NCI-H1417 treated with DMSO at 0.1 percent for 48 hours (cell line): ENCODE measurements at places on chromosomes 11 and 22.

DNA sequence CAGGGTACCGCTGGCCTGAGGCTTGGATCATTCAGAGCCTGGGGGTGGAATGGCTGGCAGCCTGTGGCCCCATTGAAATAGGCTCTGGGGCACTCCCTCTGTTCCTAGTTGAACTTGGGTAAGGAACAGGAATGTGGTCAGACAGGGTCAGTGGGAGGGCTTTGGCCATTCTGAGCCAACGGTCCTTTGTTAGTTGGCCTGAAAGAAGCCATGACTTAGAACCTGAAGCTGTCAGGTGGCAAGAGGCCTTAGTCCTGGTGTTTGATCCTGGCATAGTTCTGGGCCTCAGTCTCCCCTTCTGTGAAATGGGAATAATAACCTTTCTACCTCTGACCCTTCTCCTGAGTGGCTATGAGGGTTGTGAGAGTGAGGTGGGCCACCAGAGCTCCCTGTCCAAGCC lies 8.3 kb downstream of the PGAP2 start:
- DNase-seq: no peak

- no peak for DNase-seq
These were observed 63.4 kb downstream of the LRP5 start for GRCh38 chr11:68375766-68376165.

- DNase-seq: no peak
These were observed 31.3 kb downstream of the CYTH4 start for GRCh38 chr22:37313376-37314314.

DNA sequence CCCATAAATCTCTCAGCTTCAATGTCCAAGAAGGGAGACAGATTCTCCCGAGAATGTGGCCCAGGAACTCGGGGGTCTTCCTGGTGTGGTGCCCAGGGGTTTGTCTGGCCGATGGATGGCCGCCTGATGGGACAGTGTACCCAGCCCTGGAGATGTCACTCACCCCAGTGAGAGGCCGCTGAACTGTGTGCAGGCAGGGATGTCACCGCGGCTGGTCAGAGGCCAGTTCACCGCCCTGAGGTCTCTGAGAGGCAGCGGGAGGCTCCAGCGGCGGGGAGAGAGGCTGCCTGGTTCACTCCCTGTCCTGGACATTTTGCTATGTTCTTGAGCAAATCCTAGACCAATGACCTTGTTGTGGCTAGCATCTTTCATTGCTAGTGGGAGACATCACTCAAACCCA lies 1349.5 kb downstream of the BRD1 start:
- no peak for DNase-seq

DNA sequence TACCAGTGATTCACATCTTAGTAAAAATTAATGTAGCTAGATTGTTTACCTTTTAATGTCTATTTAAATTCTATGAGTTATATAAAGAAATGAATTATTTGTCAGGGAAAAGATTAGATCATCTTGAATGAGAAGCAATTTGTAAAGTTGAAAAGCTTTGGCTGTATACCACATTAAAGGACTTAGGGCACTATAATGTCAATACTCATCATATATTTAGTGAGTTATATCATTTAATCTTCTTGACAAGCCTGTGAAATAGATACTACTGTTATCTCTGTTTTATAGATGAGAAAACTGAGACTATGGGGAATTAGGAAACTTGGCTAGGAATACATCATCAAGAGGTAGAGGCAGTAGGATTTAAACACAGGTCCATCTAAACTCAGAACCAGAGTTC lies 160.1 kb downstream of the GUCY1A2 start:
- no peak for DNase-seq

- DNase-seq: no peak
These were observed 8.0 kb downstream of the AHNAK start for GRCh38 chr11:62538470-62539237.

- DNase-seq: no peak
These were observed 23.9 kb upstream of the TSPAN18 start for GRCh38 chr11:44702889-44703288.

DNA sequence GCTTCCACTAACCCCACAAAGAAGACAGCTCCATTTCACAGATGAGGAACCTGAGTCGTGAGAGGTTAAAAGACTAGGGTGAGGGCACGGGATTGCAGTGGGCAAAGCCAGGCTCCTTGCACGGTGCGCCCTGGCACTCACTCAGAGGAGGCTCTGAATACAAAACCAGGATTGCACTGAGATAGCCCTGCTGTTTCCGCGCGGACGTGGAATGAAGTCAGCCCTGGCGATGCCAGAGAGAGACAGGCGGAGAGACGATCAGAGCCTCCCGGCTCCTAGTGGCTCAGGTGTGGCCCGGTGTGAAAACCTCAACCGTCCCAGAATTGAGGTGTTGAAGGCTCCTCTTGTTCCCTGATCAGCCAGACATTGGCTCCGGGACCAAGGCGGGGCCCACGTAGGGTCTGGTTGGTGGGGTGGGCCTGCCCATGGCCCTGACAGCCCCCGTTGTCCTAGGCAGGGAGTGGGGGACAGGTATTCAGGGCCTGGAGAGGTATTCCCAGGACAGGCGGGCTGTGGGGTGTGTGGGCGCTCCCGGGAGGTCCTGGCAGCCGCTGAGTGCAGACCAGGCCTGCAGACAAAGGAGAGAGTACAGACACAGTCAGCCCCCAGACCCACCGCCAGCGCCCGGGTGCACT lies 43.1 kb upstream of the LINC01488 start:
- no peak for DNase-seq

- DNase-seq: no peak
These were observed 11.3 kb upstream of the EFCAB6 start for GRCh38 chr22:43823353-43823908.

DNA sequence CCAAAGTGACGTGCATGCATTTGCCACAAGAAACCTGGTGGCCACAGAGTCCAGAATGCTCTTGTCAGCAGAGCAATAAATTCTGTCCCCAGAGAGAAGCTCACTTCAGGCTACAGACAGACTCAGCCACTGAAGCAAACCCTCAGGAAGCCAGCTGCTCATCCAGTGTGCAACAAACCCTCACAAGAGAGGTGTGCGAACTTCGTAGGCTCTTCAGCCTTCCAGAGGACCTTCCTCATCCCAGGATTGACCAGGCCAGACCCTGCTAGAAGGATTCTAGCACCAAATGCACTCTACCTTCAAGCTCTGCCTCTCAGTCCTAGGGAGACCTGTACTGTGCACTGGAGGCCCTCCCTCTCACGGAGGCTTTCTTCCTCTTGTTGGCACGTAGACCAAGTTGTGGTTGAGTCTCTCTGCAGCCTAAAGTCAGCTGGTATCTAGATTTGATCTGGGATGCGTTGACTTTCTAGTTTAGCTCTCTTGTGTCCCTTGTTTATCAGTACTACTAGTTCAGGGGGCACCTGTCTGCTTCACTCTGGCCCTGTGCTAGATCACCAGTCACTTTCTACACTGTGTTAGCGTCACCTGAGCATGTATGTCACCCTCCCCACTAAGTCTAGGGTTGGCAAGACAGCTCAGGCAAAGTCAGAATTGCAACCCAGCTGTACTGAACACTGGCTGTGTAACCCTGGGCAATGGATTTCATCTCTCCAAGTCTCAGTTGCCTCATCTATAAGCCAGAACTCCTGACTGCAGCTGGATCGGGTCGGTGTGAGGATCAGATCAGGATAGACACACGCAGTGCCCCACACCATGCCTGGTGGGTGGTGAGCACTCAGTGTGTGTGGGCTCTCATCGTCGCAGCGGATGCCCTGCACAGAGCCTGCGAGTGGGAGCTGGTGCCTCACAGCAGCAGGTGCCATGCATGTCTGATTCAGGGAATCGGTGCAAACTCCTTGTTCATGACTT lies 22.1 kb upstream of the TMPRSS13 start:
- DNase-seq: no peak

- DNase-seq: no peak
These were observed 21.2 kb downstream of the MS4A4E start for GRCh38 chr11:60221692-60222091.

- no peak for DNase-seq
These were observed 66.4 kb downstream of the CTTN start for GRCh38 chr11:70464509-70465361.

DNA sequence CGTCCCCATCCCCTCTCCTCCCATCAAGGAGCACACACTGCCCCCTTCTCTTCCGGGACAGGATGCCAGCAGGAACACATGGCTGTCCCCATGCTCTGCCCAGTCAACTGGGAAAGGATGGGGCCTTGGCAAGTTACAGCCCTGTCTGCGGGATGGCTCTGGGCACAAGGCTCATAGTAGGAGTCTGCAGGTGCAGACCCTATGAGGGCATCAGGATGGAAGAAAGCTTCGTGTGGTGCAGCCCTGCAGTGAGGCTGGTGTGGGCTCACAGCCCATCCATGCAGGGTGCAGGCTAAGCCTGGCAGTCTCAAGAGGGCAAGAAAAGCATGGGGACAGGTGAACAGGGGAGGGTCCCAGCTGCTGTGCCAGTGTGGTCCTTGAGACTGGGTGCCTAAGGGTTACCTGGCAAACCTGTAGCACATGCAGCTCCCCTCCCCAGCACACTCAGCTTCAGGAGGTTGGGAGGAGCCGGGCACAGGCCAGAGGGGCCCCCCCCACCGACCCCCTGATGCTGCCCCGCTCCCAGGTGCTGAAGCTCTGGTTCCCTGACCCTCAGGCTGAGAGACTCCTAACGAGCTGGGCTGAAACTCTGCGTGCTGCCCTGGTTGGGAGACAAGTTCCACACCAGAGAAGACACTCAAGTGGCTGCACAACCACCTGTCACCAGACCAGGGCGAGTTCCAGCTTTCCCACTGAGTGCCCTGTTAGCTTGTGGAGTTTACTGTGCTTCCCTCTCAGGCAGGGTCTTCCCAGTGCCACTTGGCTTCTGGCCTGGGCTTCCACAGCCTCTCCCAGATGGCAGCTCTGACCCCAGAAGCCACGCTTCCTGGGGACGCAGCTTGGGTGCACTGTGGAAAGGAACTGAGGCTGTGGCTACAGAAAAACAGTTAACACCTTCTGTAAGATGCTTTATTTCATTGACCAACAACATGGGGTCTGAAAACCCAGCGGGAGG lies 3.3 kb upstream of the SCARF2 start:
- DNase-seq: no peak

DNA sequence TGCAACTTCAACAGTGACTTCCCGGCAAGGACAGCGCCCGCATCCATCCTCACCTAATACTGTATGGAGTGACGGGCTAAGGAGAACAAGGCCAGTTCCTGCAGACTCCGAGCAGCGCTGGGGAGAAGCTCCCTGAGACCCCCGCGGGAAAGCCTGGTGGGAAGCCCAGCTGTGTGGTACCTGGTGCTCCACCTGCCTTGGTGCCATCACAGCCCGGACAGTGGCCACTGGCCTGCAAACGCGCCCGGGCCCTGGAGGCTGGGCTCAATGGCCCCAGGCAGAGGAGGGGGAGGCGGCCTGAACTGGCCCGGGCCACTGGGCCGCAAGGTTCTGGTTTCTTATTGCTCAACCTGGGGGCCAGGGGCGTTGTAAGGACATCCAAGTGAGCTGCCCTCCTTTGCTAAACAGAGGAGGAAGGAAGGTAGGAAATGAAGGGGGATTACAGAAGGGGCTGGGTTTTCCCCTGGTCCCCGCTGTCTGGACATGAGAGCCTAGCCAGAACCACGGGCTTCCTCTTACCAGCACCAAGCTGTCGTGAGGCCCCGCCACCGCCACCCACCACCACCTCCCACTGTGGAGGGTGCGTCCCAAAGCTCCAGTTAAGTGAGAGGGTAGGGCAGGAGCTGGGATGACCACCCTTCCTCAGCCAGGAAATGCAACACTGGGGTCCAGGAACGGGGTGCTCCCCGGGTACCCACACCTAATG lies 8.5 kb upstream of the CDC42BPG start:
- DNase-seq: no peak

- DNase-seq: no peak
These were observed 986.9 kb upstream of the CHORDC1 start for GRCh38 chr11:91209751-91210150.

DNA sequence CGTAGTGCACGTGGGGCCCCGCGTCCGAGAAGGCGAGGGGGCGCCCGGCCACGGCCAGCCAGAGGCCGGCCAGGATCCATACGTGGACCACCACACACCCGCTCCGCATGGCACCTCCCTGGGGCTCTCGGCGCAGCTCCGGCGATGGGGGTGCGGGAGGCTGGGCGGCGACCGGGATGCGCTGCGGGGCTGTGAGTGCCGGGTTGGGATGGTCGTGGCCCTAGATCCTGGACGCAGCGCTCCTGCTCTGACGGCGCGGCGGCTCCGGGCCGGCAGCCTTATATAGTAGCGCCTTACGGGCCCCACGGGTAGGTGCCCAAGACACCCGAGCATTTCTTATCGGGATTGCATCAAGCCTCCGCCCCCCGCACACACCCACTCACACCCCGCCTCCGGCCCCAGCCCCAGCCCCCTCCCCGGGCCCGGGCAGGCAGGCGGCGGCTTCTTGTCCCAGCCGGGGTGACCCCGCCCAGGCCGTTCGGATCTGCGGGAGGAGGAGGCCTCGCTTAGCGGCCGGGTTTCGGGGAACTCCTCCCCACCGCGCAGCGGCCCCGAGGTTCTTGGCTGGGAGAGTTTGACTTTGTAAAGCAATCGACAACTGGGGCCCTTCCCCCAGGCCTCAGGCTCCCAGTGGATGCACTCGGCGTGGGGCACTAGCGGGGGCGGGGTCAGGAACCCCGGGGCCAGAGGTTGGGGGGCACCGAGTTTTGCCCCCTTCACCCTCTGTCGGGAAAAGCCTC lies at the start of gene FGF19:
Gene FGF19 (minus strand): TSS at position 255 of the 740 bp plus-strand sequence. CDS start 146 bp downstream, at position 109.
- DNase-seq: no peak

GRCh38 chr11:11814614-11815452 lies 26.9 kb upstream of the USP47 start:
- no peak for DNase-seq

DNA sequence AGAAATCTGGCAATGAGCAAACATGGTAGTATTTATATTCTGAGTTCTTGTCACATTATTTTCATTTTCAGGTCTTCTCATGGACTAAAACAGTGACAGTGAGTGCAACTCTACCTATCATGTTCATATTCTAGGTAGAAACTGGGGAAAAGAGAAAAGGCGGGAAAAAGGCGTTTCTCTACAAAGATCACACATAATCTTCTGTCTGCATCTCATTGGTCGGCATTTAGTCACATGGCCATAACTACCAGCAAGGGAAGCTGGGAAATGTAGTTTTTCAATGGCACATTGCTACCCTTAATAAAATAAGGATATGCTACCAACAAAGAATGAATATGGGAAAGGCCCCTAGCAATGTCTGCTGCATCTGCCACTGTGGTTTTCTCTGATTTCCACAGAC lies 57.6 kb upstream of the B3GAT1 start:
- DNase-seq: no peak

DNA sequence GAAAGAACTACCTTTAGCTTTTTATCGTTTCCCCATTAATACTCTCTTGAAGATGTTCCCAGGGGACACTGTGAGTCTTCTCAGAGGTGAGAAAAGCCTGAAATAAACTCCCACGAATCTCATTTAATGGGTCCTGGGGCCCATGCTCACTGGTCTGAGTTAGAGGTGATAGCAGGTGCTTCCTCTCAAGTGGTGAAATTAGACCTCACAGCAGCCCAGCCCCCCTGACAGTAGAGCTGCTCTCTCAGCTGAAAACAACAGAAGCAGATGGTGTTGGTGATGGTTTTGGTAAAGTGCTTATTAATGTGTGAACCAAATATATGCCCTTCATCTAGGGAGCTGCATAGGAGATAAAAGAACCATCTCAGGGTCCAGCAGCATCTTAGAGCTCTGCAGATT lies 76.8 kb upstream of the VPREB1 start:
- DNase-seq: no peak
